ENCODE measurements at places on chromosomes 13 and 19.

- DNase-seq, result peak; percentile 21
Measured at GRCh38 chr19:45569619-45570421, 14.8 kb downstream of the OPA3 start.

DNA sequence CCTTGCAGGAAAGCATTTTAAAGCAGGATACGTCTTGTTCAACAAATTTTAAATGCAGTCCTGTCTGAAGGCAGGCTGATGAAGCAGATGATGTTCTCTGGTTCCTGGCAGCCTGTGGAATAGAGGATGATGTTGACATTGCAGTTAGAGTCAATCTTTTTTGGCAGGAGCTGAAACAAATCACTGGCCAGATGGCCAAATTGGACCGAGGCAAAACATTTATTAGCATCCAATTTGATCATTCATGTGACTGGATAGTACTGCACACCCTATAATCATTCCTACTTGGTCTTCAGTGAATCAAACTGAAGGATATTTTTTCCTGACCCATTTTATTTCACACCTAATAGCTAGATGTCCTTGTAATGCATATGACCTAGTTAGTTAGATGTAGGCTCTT lies 172.2 kb upstream of the SLC10A2 start:
- no peak for DNase-seq

DNA sequence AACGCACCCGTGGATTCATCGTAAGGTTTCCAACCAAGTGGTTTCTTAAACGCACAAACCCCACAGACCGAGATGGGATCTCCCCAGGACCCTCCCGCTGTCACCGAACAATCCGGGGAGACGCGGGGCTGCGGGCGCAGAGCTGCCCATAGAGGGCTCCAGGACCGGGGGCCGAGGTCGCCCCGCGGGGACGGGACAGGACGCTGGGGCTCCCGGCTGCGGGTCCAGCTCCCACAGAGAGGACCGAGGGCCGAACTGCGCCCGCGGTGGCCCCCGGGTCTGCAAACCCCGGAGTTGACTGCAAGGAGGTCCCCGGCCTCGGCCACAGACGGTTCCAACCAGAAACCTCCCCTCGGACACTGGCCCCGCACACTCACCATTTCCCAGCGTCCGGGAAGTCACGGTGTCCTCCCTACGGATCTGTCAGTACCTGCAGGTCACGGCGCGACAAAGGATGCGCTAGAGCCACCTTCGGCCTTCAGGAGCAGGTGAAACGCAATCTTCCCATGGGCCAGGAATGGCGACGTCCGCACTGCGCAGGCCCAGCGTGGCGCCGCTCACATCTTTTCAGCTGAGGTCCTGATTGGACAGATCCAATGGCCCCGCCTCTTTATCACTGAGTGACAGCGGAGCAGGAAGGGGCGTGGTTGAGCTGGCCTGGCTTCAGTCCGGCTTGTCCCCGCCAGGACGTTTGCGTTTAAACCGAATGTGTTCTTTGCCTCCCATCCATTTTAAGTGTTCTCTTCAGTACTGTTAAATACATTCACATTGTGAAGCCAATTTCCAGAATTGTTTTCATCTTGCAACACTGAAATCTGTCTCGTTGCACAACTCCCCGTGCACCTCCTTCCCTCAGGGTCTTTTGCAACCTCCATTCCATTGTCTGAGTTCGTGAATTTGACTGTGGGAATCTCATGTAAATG lies at the start of gene ZNF14:
TSS of gene ZNF14 (minus strand) at position 534 of the 923 bp plus-strand sequence. CDS start at position 380, 154 bp downstream.
- peak; percentile 86 for DNase-seq

GRCh38 chr19:47419789-47420188 lies 462 bp upstream of the MEIS3 start:
- no peak for DNase-seq

- DNase-seq, result no peak
Measured at GRCh38 chr13:100460266-100460665, 128.3 kb downstream of the GGACT start.

DNA sequence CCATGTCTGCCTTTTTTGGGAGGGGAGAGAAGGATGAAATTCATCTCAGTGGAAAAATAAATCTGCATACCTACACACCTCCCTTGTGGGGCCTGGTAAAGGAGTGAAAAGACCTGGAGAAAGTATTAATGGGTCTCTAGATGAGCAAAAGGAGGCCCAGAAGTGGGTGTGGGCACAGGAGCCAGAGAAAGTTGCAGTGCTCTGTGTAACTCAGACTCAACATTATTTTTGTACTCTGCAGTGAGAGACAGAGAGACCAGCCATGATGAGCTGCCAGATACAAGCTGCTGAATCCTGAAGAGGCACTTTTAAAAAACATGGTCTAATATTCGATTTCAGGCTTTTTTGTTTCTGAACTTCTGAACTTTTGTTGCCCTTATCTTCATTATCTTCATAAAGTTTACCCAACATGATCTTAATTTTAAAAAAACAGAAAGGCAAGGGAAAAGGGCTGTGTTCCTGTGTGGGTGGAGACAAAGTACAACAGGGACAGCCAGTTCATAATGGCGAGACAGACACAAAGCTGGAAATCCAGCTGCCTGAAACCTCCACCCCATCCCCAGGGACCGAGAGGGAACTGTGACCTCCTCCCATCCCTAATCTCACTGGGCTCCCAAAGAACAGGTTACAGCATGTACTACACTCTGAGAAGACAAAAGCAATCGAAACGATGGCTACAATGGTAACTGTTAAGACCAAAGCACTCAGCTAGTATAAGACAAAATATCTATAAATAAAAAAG lies 77.2 kb downstream of the KLF12 start:
- no peak for DNase-seq

All from stimulated activated CD4-positive, alpha-beta T cell treated with anti-CD3 and anti-CD28 coated beads, TNF-alpha, amount 100 ng/mL, for 4 hours (primary cell).